Glomerular endothelial cell (primary cell): ENCODE measurements at places on chromosomes 3 and 15. TPM values are rescaled to one million over a fixed set of nuclear protein-coding genes. Genes with fewer than 3 reads are reported as not detected.
A peak's percentile ranks its signal among the peaks of the same experiment; 100 is the strongest.

Gene CCDC39
- 0.06 TPM in 1 of 2 replicates, not detected in the other for total RNA-seq

DNA sequence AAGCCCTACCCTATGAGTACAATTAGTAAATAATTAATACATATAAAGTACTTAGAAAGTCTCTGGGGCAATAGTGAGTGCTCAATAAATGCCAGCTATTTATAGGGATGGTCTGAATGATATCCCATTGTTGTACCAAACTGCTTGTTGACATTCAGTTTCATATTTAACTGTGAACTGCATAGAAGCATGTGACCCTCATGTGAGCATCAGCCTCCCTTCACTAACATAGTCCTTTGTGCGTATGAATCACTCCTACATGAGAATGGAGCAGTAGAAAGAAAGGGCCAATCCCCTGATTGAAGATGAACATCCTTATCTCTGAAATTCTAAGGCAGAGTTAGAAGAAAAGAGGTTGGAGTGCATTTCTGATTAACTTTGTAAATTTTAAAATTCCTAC is 68.7 kb upstream of the ATP10A start:
- DNase-seq = no peak

DNA sequence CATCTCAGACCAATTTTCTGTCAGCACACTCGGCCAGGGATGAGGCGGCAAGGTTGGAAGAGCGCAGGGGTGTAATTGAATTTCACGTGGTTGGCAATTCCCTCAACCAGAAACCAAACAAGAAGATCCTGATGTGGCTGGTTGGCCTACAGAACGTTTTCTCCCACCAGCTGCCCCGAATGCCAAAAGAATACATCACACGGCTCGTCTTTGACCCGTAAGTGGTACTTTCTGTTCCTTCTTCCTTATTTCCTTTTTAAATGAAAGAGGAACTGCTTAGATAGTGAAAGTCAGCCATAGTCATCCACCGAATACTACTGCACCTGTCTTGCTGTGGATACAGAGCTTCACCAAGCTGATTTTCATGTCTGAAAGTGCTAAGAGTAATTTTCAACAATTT is 60.1 kb downstream of the SGO1 start:
- DNase-seq = no peak

- no peak for DNase-seq
Observed at GRCh38 chr3:57963811-57964346, 44.3 kb upstream of the FLNB start.

GRCh38 chr15:85412956-85413854 is 32.8 kb downstream of the AKAP13 start:
- DNase-seq = peak; percentile 96
